ENCODE measurements at places on chromosomes 3 and 15.
A peak's percentile ranks its signal among the peaks of the same experiment; 100 is the strongest.

DNA sequence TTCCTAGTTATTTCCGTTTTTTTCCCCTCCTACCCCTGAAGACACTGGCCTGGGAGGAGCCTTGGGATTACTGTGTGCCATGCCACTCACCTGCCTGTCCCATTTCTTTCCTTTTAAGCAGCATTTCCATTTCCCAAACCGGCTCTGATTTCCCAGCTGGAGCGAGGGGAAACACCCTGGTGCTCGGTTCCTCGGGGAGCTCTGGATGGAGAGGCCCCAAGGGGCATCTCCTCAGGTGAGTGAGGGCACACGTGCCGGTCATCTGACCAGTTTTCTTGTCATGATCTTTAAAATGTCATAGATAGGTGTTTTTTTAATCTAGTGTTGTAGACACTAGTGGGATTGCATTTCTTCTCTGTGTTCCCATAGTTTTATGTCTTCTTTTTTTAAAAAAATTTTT is 2.7 kb downstream of the ZNF662 start:
- DNase-seq = no peak

DNA sequence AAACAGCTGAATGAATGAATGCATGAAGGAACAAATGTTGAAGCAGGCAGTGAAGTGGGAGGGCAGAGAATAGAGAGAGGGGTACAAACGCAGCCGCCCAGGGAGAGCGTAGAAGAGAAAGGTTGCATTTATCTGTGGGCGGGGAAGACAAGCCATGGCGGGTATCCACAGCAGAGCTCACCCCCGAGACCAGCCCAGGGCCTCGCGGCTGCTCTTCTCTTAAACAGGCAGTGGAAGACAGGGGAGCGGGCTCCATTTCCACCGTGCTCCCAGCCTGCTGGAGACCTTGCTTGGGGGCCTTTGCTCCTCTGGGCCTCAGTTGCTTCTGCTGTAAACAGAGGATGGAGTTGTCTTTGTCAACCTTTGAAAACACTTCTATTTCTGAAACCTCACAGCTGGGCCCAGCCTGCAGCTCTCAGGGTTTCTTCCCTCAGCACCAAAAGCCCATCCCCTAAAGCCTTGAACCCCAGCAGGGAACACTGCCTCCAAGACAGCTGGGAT is 259.5 kb downstream of the UACA start:
- DNase-seq = peak; percentile 78

DNA sequence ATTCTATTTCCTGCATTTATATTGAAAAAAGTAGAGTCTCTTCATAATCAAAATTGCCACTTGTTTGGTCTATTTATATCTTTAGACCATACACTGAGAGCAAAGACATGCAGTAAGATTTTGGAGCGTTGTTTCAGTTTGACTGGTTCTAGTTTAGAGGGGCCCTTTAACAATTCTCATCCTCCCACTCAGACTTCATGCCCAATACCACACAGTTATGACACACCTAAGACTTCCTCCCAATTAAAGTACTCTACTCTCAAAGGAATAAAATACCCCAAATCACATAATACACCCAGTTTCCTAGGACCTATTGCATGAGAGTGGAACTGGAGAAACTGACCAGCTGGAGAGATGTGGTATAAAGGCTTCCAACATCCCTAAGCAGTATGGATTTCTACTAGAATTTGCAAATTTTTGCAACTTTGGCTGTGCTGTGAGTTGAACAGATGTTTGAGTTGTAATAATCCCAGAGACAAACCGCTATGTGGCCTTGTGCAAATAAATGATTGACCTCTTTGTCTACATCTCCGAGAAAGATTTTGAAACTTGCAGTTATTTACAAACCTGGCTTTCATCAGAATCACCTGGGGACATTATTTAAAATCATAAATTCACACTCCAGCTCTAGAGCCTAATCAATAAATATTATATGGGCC is 170.0 kb upstream of the ROBO2 start:
- DNase-seq = no peak

GRCh38 chr3:126358038-126358815 is 1.0 kb upstream of the KLF15 start:
- peak; percentile 76 for DNase-seq

- peak; percentile 66 for DNase-seq
These were observed 1.2 kb downstream of the NT5DC2 start for GRCh38 chr3:52532517-52532837.

DNA sequence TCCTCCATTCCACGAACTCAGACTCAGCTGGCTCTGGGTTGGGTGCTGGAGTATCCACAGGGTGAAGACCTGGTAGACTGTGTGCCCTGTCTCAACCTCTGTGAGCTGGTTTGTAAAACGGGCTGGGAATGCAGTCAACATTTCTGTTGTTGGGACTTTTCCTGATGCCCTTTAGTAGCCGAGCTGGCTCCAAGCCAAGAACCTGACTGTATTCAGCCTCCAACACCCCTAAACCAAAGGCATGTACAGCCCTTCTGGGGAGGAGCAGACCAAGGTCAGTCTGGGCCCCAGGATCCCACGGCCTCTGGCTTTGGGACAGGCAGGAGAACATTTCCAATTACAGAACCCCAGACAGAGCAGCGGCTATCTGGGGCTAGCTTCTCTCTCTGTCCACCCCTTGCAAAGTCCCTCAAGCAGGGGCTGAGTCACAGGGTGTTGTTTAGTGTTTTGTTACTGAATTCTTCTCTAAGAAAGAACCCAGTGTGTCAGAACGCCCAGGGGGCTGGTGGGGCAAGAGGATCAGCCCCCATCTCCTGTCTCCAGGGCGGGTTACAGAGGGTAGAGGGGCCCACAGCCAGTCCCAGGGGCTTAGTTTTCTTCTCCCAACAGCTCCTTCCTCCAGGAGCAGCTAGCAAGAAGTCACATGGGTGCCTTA is 56.8 kb upstream of the SLC6A6 start:
- no peak for DNase-seq

DNA sequence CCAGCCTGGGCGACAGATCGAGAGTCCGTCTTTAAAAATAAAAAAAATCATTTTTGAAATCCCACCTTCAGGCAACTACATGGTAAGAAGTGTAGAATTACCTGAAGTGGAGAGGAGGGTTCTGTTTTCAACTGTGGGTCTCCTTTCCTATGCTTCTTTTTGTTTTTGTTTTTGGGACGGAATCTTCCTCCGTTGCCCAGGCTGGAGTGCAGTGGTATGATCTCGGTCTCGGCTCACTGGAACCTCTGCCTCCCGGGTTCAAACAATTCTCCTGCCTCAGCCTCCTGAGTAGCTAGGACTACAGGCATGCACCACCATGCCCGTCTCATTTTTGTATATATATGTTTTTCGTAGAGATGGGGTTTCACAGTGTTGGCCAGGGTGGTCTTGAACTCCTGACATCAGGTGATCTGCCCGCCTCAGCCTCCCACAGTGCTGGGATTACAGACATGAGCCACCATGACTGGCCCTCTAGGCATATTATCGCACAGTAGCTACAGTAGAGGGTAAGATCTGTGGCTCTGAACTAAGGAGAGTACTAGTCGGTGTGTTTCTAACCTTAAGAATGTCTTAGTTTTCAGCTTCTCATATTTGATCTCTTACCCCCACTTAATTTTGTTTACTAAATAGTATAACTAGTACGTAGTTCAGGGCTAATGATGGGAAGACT is 8.5 kb downstream of the EBLN2 start:
- DNase-seq = no peak

GRCh38 chr15:35479423-35479822 is 66.5 kb downstream of the DPH6 start:
- no peak for DNase-seq

- DNase-seq = no peak
These were observed 43.8 kb downstream of the ZNF710 start for GRCh38 chr15:90044916-90045371.

GRCh38 chr3:29949940-29950616 is 656.3 kb upstream of the TGFBR2 start:
- no peak for DNase-seq
